ENCODE measurements at places on chromosomes 2 and 18.

GRCh38 chr2:128026448-128027277, 1.2 kb downstream of the SAP130 start:
- DNase-seq: no peak

DNA sequence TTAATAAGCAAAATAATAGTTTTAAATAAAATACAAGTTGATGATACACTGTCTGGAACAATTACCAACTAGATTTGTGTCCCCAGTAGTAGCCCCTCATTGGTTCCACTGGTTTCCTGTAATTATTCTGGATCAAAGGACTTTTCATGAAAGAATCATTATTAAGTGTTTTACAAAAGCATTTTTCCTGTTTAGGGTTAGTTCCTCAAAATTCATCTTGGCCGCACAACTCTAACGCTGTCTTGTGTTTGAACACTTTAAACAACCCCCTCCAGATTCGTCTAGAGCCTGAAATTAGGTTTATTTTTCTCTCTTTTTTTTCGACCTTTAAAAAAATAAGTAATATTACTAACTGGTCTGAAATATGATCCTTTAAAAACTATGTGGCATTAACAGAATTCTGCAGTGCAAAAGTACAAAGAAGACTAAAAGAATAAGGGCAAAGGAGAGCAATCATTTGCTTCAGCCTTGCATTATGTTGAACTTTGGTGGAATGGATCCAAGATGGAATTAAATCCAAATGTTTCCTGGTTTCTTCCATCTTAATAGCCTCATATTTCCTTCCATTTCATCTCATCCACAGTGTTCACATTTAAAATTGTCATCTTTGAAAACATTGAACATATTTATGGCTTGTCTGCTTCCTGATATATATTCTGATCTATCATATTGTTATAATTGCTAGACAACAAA, 678.4 kb downstream of the IRS1 start:
- no peak for DNase-seq

DNA sequence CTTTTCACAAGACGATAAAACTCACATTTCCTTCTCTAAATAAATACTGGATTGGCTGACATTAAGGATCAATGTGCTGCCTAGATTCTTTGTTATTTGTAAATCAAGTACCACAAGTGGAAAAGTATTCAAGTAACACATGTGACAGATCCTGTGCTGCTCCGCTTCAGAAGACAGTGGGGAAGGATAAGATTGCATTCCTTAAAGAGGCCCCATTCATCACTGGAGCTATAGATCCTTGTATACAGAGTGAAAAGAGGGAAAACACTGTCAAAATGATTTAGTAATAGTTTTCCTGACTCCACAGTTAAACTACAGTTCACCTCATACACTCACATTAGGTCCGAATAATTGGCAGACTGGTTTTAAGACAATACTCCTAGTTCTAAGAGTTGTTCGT, 108.0 kb upstream of the CSRNP3 start:
- no peak for DNase-seq

DNA sequence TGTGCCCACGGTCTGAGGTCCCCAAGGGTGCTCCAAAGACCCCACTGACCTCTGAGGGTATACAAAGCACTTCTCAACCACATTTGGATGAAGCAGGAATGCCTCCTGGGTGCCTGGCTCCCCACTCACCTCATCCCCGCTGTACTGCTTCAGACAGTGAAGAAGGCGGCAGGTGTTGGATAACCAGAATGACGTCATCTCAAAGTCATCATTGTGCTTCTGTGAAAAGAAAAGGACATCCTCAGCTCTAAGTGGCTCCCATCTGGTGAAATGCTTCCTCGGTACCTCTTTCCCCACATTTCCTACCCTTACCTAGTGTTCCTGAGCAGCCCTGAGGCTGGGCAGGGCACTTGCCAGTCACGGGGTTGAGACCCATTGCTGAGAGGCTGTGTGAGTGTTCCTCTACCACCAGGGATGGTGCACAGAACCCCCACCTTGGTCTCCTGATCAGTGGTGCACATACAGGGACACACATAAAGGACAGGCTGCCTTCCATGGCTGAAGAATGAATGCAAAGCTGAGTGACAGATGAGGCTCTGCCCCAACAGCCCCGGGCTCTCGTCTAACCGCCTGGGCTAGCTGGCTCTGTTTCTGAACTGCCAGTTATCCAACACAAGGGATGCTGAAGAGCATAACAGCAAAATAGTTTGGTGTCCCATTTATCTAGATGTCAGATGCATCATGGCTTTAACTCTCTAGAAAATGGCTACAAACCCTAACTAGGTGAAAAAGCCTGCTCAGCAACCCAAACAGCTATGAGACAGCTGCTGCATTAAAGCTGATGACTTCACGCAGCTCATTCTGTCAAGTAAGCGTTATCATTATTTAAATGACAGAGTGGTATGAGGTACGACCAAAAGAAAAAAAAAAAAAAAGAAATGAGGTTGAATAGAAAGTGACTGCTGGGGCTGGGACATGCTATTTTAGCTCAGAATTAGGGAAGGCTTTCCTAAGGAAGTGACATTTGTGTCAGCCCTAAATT, 28.2 kb upstream of the ACAA2 start:
- DNase-seq: no peak

DNA sequence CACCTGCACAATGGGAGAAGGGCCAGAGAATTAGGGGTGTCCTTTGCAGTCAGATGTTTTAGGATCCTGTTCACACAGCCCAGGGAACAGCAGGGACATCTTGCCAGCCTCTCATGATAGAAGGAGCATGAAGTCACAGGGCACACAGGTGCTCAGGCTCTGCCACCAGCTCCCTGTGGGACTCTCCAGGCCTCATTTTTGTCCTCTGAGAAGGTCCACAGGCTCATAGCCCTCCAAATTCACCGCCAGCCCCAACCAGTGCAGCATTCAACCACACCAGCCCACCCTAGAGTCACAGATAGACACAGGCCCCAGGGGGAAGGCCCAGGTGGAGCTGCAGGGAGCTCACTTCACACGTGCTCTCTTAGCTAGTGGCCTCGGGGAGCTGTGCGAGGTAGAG, 391.7 kb downstream of the TNS1 start:
- no peak for DNase-seq

GRCh38 chr2:150572961-150573395, 85.5 kb upstream of the RND3 start:
- DNase-seq: no peak

DNA sequence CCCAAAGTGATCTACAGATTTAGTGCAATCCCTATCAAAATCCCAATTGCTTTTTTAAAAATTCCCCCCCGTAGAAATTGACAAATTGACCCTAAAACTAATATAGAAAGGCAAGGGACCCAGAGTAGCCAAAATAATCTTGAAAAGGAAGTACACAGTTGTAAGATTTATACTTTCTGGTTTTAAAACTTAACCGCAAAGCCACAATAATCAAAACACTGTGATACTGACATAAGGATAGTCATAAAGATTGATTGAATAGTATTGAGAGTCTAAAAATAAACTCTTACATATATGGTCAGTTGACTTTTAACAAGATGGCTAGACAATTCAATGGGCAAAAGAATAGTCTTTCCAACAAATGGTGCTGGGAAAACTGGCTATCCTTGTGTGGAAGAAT, 58.7 kb upstream of the GAREM2 start:
- no peak for DNase-seq

DNA sequence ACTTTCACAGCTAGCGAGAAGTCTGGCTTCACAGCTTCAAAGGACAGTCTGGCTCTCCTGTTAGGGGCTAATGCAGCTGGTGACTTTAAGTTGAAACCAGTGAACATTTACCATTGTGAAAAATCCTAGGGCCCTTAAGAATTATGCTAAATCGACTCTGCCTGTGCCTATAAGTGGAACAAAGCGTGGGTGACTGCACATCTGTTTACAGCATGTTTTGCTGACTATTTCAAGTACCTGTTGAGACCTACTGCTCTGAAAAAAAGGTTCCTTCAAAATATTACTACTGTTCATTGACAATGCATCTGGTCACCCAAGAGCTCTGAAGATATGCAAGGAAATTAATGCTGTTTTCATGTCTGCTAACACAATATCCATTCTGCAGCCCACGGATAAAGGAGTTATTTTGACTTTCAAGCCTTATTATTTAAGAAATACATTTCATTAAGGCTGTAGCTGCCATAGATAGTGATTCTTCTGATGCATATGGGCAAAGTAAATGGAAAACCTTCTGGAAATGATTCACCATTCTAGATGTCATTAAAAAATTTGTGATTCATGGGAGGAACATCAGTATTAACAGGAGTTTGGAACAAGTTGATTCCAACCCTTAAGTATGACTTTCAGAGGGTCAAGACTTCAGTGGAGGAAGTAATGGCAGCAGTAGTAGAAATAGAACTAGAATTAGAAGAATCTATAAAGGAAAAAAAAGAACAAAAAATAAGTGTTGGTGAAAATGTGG, 48.9 kb downstream of the POLR1A start:
- no peak for DNase-seq

- DNase-seq: no peak
Observed at GRCh38 chr2:10331027-10331701, 28.5 kb downstream of the HPCAL1 start.

DNA sequence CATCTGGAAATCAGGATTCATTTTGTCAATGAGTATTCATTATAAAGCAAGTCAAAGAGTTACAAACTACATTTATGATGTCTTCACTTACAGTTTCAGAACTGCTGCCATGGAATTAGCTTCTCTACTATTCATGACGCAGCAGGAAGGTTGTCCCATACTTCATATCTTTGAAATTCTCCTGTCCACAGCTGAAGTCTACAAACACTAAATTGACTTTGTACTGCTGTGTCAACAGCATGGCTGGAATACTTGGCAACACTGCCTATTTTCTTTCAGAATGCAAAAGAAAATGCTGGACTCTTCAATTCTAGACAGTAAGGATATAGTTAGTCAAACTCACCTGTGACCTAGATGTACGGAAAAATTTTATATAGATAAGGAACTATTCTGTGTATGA, 44.6 kb upstream of the UNC80 start:
- no peak for DNase-seq

DNA sequence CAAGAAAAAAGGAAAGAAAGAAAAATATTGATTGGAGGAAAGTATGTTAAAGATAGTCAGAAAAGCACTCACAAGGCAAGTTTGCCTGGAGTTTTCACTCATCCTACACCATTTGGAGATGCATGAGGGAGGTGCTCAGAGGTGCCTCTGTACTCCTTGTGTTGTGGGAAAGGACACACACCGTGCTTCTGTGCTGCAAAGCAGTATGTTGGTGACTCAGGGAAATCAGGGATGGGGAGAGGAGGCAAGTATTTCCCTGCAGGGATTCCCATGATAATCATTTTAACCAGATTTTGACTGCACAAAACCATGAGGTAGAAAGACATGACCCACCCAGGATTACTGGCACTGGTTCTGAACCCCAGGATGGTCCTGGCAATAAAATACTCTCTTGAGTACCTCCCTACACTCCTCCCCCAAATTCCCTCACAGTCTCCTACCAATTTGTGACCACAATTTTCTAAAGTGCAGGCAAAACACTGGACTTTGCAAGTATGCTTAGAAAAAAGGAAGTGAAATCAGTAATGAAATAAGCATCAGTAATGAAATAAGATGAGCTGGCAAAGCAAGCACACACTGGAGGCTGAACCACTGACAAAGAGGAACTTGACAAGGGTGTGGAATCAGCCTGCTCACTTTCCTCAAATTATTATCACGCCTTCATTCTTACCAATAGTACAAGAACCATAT, 155.5 kb upstream of the ACVR2A start:
- DNase-seq: no peak

- DNase-seq: no peak
Observed at GRCh38 chr2:149018981-149019380, 19.5 kb upstream of the LYPD6B start.

GRCh38 chr2:237358721-237359517, 55.0 kb downstream of the COL6A3 start:
- no peak for DNase-seq

DNA sequence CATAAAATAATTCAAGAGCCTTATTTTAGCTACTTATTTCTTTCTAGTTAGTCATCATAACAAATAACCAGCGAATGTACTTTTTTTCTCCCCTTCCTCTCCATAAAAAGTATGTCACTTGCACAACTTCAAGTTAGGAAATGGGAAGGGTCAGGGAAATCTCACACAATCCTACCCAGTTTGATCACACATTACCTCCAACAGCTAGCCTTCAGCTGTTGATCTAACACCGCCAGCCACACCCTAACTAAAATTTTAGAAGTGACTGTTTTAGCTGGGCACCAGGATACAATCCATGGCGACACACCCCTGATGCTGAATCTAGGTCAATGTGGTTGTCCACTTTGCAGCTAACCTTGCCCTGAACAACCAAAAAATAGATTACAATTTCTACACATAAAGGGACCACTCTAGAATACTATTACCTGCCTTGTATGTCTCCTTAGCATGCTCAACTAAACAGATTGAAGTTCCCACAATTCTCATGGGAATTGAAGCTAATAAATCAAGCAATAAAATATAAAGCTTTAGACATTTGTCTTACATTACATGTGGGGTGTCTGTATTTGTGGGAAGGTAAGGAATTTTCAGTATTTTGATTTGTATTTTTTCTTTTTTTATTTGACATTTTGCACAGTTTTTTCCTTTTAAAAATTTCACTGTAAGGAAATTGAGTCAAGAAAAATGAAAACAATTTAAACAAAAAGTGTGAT, 7.3 kb upstream of the COL3A1 start:
- DNase-seq: no peak

- DNase-seq: no peak
Observed at GRCh38 chr18:12990641-12990966, 558 bp upstream of the CEP192 start.

DNA sequence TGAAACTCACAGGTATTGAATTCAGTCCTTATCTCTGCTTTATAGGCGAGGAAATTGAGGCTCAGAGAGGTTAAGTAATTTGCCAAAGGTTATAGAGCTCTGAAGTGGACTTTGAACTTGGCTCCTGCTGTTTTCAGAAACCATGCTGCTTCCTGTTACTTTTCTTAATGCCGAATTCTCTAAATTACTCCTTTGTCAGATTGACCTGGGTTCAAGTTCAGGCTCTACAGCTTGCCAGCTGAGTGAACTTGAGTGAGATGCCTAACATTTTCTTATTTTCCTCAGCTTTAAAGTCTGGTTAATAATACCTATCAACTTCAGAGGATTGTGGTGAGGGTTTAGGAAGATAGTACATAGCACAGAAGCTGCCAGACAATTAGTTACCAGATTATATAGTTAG, 3.4 kb downstream of the ASAP2 start:
- no peak for DNase-seq

- no peak for DNase-seq
Observed at GRCh38 chr2:236719192-236719635, 149.6 kb downstream of the ACKR3 start.

- DNase-seq: no peak
Observed at GRCh38 chr2:160893581-160893980, 266.6 kb upstream of the TANK start.

DNA sequence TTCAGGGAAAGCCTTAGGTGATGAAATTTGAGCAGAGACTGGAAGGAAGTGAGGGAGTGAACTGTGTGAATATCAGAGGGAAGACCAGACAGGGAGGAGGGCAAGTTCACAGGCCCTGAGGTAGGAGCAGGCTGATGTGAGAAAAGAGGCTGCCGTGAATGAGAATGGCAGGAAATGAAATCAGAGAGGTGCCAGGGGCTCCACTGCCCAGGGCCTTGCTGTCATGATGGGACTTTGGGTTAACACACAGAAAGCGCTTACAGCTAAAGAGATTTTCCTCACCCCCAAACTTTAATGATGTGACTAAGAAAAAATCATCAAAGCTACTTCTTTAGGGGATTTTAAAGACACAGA, 53.8 kb downstream of the MARCHF4 start:
- DNase-seq: no peak

All from NCI-H1048 (cell line).